Gastrocnemius medialis (tissue), 4 donors: ENCODE measurements at places on chromosomes 6 and 20. TPM values are rescaled to one million over a fixed set of nuclear protein-coding genes. Genes with fewer than 3 reads are reported as not detected.
A peak's percentile ranks its signal among the peaks of the same experiment; 100 is the strongest.

DNA sequence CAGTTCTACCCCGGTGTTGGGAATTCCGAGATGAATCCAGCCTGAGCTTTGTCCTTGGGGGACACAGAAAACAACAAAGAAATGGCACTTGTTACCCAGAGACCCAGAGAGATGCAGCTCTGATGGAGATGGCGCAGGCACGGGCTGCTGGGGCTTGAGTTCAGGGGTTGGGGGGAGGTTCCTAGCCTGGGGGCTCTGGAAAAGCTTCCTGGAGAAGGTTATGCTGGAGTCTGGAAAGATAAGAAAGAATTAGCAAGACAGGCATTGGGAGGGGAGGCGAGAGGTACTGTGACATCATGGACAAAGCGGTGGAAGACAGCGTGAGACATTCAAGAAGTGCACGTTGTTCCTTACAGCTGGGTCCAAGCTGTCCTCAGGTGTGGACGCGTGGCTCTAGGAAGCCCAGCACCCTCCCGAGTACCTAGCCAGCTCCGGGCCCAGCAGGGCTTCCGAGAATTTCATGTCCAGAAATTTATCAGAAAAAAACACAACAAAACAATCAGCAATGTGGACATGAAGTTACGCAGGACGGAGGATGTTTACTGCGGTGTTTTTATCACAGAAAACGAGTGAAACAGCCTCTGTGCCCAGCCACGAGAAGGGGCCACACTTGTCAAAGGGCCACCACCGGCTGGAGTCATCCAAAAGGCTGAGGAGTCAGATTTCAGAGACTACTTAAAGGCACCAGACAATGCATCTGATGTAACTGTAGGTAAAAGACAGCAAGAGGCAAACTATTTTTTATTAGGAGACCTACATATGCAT, 39.5 kb downstream of the C20orf203 start:
- no peak for DNase-seq

- DNase-seq: no peak
These were observed 159.9 kb upstream of the PCSK2 start for GRCh38 chr20:17066902-17067301.

DNA sequence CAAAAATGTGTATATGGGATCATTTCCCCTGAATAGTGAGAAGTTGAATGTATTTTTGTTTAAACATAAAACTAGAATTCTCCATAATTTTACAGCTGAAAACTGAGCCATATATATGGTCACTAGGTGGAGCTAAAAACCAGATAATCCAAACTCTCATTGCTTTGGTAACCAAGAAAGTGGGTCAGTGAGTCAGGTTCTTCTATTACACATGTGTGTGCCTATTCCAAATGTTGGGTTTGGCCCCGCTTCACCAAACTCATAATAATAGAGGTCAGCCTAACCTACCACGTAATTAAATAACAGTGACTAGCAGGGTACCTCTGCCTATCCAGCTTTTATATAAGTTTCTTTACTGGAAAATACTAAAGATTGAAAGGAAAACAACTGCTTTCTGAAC, 19.3 kb upstream of the RNGTT start:
- DNase-seq: peak; percentile 83

DNA sequence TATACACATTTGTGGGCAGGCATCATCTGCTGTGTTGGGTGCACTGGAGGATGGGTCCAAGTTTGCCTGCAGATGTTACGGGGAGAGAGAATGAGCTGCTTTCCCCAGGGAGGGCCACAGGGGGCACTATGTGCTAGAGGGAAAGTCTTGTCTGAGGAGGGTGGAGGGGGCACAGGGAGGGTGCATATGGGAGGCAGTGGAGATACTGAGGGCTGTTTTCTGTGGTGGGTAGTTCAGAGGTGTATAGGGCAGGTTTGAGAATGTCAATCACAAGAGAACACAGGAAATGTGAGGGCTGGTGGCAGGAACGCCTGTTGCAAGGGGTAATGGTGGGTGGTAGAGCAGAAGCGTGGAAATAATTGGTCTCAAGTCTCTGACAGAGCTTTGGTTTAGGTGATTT, 7.7 kb upstream of the PTPRA start:
- no peak for DNase-seq

GRCh38 chr6:134424165-134424797, 106.4 kb upstream of the SGK1 start:
- DNase-seq: no peak

GRCh38 chr6:146857180-146857979, 258.6 kb downstream of the ADGB start:
- DNase-seq: peak; percentile 64

DNA sequence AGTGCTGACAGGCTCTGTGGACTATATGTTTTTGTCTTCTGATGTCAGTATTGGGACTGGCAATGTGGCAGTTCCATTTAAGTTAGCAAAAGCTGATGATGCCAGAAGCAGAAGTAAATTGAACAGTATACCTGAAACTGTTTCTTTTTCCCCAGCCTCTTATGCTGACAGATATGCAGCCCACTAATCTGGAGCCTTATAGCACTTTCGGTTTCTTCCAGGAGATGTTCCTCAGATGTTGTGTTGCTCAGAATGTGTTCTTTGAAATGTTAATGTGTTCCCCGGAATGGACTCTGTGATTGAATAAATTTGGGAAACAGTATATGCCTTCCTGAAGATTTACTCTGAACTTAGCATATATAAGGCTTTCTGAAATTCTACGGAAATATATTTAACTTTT, 80.7 kb upstream of the MRAP2 start:
- no peak for DNase-seq

DNA sequence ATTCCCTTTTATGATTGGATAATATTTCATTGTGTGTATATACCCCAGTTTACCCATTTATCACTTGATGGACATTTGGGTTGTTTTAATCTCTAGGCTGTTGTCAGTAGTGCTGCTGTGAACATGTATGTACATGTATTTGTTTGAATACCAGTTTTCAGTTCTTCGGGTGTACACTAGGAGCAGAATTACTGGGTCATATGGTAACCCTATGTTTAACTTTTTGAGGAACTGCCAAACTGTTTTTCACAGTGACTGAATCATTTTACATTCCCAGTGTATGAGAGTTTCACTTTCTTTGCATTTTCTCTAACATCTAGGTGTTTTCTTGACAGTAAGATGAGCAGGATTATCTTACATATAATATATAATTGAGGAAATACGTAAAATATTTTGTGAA, 44.7 kb upstream of the ADIG start:
- DNase-seq: no peak

DNA sequence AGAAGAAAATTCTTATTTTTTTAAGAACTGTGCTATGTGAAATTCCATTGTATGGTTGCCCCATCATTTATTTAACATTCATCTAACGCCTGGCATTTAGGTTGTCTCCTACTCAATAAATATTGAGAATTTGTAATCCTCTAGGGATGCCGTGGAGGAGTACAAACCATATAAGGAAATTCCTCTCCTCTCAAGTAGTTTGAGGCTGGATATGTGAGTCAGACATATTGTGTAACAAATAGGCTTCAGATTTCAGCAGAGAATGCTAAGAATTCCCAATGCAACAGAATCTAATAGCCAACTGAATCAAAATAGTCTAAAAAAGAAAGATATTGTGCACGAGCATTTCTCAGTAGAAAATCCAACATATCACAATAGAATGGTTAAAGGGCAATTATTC, 174.7 kb downstream of the OTOR start:
- DNase-seq: no peak

GRCh38 chr6:166490671-166491500, 95.6 kb downstream of the RAMACL start:
- DNase-seq: peak; percentile 1

DNA sequence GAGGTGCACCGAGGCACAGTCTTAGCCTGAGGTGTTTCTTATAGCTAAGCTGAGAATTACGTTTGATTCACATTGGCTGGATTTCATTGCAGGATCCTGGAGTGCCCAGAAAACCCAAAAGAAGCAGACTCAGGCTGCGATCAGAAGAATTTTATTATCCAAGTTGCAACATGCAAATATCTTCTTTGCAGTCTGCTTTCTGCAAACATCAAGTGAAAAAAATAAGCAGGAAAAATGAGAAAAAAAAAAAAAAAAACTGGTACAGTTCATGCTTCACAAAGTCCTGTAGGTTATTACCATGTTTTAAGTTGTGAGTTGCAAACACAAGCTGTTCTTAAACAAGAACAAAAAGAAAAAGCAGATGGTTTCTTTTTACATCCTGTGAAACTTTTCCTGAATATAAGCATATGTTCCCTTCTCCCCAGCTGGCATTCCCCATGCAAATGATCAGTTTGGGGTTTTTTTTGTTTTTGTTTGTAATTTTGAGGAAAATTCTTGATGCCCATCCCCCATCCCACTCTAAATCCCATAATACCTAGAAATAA, 349.0 kb downstream of the CBLN4 start:
- DNase-seq: no peak

- DNase-seq: no peak
These were observed 178.9 kb downstream of the SASH1 start for GRCh38 chr6:148521586-148521985.

- DNase-seq: no peak
These were observed 48.9 kb upstream of the TNFRSF21 start for GRCh38 chr6:47358440-47359225.

GRCh38 chr20:56793916-56794315, 164.8 kb downstream of the TFAP2C start:
- DNase-seq: no peak

- no peak for DNase-seq
These were observed 58.7 kb downstream of the STXBP5 start for GRCh38 chr6:147262946-147263345.

- no peak for DNase-seq
These were observed 8.1 kb downstream of the CTSA start for GRCh38 chr20:45899046-45899835.

DNA sequence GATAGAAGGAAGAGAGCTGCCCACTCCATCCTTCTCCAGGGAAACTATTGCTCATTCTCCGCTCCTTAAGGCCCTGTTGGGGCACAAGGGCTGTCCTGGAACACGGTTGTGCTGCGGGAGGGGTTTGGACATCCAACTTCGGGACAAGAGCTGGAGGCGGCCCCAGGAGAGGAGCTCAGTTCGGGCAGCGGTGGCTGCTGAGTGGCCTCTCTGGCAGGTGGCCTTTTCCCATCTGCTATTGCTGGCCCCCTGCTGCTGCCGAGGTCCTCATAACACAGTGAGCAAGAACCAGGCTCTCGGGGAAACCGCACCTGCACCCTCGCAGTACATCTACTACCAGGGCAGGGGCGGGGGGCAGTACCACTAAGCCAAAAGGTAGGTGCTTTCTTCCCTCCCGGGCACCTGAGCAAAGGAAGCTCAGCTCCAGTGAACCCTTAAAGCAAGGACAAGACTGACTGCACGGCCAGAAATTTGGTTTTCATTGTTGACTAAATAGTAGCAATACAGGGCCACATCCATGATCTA, 63.7 kb downstream of the PSMG4 start:
- DNase-seq: no peak

DNA sequence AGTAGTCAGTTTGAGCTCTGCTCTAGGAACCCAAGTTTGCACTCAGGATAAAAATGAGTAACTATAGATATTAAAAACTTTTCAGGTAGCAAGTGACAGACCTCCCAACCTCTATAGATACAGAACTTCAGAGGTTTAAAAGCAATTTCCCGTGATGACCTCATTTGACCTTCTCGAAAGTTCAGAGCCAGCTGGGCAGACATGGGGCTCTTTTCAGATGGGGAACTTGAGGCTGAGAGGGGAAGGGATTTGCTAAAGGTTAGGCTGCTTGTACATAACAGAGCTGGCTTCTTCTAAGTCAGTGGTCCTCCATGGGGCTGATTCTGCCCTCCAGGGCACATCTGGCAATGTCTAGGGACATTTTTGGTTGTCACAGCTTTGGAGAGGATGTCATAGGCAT, 58.8 kb upstream of the ZNF831 start:
- DNase-seq: no peak

GRCh38 chr6:17086469-17086868, 15.4 kb upstream of the STMND1 start:
- DNase-seq: no peak

DNA sequence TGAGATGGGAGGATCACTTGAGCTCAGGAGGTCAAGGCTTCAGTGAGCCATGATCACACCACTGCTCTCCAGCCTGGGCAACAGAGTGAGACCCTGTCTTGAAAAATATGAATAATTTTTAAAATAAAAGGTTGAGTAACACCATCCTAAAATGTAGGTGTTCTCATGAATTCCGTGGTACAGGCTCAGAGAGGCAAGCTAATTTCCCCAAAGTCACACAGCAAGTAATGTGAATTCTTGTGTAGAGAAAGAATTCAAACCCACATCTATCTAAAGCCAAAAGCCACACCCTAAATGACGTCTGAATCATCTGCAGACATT, 80.5 kb downstream of the ZNF217 start:
- no peak for DNase-seq

DNA sequence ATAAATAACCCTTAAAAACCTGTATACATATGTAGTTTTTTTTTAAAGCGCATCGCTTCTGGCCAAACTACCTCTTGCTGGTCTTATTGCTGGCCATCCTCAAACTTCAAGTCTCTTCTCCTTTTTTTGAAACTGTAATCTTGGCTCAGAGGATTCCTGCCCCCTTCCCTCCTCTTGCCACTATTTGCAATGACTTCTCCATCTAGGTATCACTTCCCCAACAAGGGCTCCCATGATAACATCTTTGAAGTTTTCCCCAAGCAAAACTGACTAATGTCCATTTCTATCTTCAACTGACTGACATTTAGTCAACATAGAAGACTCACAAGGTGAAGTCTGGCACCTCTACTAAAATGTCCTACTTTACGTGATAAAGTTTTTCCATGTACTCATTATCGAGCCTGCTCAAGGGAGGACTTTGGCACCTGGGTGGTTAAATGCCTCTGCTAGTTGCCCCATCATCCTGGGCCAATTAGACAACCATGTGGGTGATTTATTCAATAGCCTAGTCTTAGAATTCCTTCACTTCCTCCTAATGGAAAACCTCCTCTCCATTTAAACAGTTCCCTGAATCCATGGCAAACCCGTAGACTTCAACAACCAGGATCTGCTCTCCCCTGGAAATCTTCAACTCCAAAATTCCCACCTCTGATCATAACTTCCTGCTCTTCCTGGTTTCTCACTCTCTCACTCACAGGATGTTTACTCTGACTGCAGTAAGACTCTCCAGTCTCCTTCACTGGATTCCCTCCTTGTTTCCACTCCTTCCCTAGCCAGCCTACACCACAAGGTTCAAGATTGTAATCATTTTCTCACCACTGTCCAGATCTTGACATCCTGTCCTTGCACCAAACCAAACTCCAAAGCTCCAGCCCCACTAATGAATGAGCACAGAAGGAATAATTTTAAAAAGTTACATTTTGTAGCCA, 9.4 kb upstream of the PLAGL1 start:
- DNase-seq: no peak

DNA sequence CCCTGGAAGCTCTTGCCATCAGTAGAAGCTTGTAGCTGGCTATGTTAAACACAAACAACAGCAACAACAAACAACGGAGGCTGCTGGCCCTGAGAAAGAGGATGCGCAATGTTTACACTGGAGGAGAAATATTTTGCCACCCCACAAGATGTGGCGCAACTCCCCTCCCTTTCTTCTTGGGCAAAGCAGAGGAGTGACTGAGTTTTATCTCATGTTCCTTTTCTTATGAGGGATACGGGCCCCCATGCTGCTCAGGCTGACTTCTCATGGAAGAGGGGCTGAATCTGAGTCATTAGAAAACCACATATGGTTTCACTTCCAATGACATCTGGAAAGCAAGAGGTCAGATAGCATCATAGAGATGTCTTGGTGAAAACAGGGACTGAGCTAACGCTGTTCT, 75.9 kb upstream of the HDDC2 start:
- DNase-seq: no peak

The C4B gene
- 8.1 TPM for total RNA-seq

The FAM209B gene
- total RNA-seq: not detected

The NOL4L gene
- total RNA-seq: 1.9 TPM

The BACH2 gene
- total RNA-seq: 3.6 TPM

The GJA1 gene
- total RNA-seq: 10.8 TPM

The SEL1L2 gene
- 0.71 TPM for total RNA-seq

The IFNGR1 gene
- total RNA-seq: 62.7 TPM
